GM12891 (cell line): ENCODE measurements at places on chromosomes 1 and 21.

DNA sequence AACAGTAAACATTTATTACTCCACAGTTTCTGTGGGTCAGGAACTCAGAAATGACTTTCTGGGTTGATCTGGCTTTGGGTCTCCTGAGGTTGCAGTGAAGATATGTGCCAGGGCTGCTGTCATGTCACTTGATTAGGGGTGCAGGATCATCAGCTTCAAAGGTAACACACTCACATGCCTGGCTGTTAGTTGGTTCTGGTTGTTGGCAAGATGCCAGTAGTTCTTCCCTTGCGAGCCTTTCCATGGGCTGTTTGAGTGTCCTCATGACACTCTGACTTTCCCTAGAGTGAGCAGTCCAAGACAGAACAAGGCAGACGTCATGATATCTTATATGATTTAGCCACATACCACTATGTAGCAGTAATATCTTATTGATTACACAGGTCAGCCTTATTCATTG lies 1.8 kb downstream of the SWT1 start:
- no peak for DNase-seq

- DNase-seq, result no peak
Observed at GRCh38 chr1:94142583-94142982, 21.6 kb upstream of the ABCA4 start.

DNA sequence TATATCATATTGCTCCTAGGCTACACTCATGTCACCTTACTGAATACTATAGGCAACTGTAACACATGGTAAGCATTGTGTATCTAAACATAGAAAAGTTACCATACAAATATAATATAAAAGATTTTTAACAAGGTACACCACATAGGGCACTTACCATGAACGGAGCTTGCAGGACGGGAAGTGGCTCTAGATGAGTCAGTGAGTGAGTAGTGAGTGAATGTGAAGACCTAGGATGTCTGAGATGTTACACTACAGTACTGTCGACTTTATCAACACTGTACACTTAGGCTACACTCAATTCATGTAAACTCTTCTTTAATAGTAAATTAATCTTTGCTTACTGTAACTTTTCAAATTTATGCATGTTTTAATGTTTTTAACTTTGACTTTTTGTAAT lies 81.0 kb upstream of the PLD5 start:
- no peak for DNase-seq

DNA sequence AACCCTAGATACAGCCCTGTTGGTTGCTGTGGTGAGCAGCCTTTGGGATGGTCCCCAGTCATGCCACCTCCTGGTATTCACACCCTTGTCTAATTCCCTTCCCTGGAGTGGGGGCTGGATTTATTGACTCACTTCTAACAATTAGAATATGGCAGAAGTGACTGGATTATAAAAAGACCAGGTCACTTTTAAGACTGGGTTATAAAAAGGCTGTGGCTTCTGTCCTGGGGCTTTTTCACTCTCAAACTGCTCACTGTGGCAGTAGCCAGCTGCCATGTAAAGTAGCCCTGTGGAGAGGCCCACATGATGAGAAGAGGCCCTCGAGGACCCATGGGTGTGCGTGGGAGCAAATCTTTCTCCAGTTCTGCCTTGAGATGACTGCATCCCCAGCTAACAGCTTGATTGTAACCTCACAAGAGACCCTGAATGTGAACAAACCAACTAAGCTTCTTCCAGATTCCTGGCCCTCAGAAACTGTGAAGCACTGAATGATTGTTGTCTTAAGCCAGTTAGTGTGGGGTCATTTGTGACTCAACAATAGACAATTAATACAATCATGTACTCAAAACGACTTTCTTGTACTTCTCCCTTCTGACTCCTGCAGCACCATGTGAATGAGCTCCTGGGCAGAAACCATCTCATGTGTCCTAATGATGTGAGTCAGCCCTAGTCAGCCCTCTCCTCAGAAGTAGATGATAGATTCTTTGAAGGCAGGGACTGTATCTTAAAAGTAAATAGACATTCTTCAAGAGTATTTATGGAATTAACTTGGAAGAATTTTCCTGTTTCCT lies 234.9 kb downstream of the TNR start:
- DNase-seq, result no peak

- DNase-seq, result no peak
Observed at GRCh38 chr1:23403038-23403336, 21.6 kb downstream of the TCEA3 start.

- no peak for DNase-seq
Observed at GRCh38 chr1:231923491-231924041, 297.0 kb downstream of the DISC1 start.

- no peak for DNase-seq
Observed at GRCh38 chr1:12142141-12142823, 24.5 kb upstream of the TNFRSF1B start.

GRCh38 chr1:205985330-205986005 lies 17.7 kb downstream of the RAB7B start:
- no peak for DNase-seq

- DNase-seq, result no peak
Observed at GRCh38 chr1:47703981-47704596, 266.2 kb downstream of the FOXD2 start.

GRCh38 chr1:44354268-44354839 lies 703 bp downstream of the ERI3 start:
- no peak for DNase-seq

DNA sequence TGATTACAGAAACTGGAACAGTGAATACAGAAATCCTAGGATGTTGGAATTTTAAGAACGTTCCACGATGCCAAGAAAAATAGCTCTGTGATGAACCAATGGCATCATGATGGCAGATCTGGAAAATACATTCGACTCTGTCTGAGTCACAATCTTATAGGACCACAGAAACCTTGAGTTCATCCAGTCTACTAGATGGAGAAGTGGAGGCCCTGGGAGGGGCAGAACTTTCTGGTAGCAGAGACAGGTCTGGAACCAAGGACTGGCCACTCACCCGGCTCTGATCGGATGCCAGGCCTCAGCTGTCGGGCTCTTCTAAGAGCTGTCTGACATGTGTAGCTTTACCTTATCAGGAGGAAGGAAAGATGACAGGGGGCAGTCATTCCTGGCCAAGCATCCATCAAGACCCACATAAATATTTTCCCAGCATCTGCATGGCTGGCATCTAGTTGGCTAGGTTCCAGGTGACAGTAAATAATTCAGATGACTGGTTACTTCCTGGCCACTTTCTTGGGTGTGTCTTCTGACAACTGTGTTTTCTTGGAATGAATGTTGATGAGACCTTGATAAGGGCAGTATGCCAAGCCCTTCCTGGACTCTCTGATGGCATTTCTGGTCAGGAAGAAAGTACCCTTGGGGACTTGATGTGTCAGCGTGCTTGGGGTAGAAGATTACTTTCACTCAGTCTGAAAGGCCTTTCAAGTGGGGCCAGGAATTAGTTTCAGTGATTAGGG lies 72.6 kb upstream of the TRABD2B start:
- no peak for DNase-seq

- no peak for DNase-seq
Observed at GRCh38 chr21:42495765-42496119, 282 bp downstream of the RSPH1 start.

- DNase-seq, result no peak
Observed at GRCh38 chr1:3366126-3367051, 88.1 kb upstream of the ARHGEF16 start.

GRCh38 chr1:228666686-228667623 lies 68.3 kb upstream of the RHOU start:
- DNase-seq, result no peak

DNA sequence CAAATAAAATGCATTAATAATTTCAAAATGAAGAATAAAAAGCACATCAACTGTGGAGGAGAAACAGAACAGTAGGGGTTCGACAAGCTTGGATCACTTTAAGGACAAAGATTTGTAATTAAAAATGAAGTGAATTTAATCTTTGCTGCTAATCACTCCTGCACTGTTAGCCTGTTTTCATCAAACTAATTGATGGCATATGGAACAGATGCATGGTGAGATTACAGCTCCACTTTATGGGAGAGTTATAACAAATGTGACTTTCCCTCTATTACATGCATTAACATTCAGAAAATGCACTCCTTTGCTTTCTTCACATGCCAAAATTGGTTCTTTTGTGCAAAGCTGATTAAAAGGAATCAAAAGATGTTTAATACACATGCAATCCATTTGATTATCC lies 207.2 kb upstream of the C21orf91 start:
- DNase-seq, result no peak

GRCh38 chr21:44345495-44345894 lies 6.3 kb upstream of the CFAP410 start:
- no peak for DNase-seq

DNA sequence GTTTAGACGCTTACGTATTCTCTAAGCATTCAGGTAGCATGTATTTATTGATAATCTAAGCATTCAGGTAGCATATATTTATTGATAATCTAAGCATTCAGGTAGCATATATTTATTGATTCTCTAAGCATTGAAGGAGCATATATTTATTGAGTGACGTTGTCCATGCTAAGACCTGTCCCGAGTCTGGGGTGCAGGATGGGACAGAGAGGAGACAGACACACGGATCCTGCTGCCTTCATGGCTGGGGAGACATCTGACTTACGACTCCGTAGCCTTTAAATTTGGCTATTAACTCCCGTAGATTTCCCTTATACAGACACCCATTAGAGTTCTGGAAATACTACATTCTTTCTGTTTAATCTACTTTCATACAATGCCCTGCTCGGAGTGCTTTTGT lies 982 bp downstream of the SCCPDH start:
- no peak for DNase-seq

DNA sequence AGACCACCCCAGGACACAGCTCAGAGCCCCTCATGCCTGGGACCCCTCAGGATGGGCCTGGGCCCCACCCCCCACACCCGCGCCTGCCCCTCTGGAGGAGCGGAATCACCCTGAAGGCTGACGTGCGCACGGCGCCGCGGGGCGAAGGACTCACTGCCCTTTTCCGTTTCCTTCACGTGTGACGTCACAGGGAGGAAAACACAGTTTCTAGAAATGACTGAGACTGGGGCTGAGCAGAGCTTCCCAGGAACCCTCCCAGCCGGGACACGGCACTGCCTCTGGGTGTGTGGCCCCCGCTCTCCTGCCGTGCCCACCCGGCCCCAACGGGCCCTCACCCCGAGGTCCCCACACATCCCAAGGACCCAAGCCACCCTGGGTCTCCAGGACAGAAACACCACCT lies 5.4 kb upstream of the TNFRSF4 start:
- DNase-seq, result no peak

DNA sequence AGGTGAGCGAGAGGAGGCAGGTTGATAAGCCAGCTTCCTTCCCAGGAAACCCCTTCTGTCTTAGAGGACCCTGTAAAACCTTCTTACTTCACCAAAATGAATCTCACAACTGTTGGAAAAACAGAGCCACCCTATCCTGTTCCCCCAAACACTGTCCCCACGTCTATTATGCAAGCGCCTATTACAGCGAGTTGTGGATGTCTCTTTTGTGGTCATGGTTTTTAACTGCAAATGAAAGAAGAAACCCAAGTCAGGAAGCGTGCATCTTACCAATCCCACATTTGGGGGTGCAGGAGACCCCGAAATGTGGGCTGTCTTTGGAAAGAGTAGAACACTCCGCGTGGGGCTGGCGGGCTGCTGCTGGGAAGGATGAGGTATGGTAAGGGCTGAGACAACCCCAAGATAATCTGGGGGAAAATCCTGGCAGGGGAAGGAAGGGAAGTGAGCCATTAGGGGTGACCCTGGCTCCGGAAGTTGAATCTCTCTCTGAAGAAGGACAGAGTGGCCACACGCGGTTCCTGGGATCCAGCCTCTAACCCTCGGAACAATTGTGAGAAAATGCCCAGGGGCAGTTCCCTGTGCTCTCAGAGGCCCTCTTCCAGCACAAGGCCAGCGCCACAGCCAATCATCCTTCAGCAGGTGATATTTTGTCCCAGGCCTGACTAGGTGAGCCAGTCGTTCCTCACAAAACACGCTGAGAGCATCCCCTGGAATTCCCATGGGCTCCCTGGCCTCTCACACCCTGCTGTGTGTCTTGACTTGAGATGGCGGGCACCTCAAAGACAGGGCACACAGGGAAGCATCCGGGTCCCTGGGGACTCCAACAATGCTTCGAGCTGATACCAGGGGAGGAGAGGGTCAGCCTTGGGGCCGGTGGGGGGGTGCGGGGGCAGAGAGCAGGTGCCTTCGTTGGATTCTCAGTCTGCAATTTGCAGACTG lies 168.5 kb upstream of the IRF2BP2 start:
- DNase-seq, result no peak

DNA sequence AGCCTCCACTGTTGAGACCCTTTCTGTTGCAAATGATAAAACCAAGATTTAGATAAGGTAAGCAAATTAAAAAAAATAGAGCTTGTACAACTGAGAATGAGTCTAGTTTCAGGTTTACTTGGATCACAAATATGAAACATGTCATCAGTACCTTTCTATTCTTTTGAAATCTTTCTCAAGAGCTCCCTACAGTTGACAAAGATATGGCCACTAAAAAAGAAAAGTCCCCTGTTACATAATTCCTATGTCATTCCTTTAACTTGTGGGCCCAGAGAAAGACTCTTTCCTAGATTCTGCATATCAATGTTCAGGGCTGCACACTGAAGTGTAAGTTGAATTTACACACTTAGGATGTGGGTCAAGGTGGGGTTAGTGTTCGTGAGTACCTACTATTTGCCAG lies 168.1 kb downstream of the PLA2G4A start:
- no peak for DNase-seq

GRCh38 chr1:91440847-91441246 lies 36.2 kb upstream of the HFM1 start:
- no peak for DNase-seq

- no peak for DNase-seq
Observed at GRCh38 chr1:198491596-198491995, 48.9 kb downstream of the ATP6V1G3 start.

GRCh38 chr21:46092811-46093667 lies 4.9 kb upstream of the COL6A2 start:
- no peak for DNase-seq

DNA sequence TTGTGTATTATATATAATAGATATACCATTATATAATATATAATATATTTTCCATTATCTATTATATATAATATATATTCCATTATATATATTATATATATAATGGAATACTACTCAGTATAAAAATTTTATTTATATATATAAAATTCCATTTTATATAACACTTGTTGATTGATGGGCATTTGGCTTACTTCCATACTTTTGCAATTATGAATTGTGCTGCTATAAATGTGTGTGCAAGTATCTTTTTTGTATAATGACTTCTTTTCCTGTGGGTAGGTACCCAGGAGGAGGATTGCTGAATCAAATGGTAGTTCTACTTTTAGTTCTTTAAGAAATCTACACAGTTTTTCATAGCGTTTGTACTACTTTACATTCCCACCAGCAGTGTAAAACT lies 1211.1 kb downstream of the NCAM2 start:
- DNase-seq, result no peak

- DNase-seq, result no peak
Observed at GRCh38 chr1:165376041-165376810, 19.7 kb upstream of the LMX1A start.

DNA sequence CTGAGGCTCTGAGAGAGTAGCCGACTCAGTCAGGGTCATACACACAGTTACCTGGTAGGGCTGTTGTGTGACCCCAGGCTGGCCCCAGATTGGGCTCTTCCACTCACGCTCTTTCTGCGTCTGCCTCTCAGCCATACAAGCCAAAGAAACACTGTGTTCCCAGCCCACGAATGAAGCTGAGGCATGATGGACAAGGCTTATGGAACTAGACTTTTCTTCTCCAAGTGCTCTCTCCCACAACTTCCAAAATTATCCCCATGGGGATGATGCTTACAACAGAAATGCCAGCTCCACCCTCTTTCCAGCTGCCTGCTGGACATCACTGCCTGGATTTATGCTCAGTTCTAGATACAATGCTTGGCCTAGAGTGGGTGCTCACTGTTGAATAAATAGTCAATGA lies 102.8 kb upstream of the JUN start:
- no peak for DNase-seq
